ENCODE measurements at places on chromosomes 7 and 10.

GRCh38 chr7:105648561-105649401 is 67.5 kb upstream of the EFCAB10 start:
- no peak for DNase-seq

GRCh38 chr10:14056610-14057332 is 274.0 kb downstream of the FRMD4A start:
- no peak for DNase-seq

- no peak for DNase-seq
These were observed 38.6 kb downstream of the GBF1 start for GRCh38 chr10:102283890-102284289.

DNA sequence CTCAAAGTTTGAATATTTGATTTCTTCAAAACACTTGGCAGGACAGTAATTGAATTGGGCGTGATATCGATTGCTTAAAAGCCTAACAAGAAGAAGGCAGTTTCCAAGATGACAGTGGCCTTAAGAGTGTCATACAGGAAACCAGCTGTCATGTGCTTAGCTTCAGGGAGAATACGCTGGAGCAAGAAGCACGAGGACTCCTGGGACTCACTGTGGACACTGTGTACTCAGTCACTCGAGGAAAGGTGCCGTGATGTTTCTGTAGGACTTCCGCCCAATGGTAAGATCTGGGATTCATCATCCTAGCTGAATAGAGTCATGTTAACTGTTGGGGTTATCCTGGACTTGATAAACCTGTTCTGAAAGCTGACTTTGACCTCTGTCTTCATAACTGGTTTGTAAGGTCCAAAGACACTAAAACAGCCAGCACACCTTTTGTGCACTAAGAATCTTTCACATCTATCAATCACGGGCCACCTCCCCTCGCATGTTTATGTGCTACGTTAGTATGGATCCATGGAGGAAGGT is 113.5 kb downstream of the CELF2 start:
- no peak for DNase-seq

DNA sequence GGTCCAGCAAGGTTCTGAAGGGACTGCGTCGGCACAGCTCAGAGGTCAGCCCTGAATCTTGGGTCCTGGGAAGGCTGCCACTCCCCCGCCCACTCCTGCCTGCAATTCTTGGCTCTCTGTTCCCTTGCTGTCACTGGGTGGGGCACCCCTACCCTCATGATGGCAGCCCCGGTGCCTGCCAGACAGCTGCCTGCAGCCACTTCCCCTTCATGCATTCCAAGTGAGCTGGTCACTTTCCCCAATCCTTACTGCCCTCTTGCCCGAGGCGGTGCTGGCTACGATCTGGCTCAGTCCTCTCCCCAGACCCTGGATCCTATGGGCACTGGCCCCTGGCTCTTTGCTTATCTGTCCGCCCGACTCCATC is 14.2 kb downstream of the MYL10 start:
- DNase-seq, result no peak

DNA sequence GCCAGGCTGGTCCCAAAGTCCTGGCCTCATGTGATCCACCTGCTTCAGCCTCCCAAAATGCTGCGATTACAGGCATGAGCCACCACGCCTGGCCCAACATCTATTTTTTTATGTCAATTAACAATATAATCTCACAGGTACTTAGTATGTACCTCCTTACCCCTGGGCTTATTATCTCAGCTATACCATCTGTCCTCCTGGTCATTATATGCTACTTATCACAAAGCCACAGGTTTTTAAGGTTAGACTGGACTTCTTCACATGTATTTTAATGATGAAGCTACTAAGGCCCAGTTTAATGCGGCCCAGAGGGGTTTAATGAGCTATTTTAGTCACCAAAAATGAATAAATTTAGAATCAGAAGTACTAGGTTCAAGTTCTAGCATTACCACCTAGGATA is 3.4 kb downstream of the NSUN6 start:
- DNase-seq, result no peak

GRCh38 chr10:119206603-119207365 is 587 bp upstream of the GRK5 start:
- peak; percentile 88 for DNase-seq

DNA sequence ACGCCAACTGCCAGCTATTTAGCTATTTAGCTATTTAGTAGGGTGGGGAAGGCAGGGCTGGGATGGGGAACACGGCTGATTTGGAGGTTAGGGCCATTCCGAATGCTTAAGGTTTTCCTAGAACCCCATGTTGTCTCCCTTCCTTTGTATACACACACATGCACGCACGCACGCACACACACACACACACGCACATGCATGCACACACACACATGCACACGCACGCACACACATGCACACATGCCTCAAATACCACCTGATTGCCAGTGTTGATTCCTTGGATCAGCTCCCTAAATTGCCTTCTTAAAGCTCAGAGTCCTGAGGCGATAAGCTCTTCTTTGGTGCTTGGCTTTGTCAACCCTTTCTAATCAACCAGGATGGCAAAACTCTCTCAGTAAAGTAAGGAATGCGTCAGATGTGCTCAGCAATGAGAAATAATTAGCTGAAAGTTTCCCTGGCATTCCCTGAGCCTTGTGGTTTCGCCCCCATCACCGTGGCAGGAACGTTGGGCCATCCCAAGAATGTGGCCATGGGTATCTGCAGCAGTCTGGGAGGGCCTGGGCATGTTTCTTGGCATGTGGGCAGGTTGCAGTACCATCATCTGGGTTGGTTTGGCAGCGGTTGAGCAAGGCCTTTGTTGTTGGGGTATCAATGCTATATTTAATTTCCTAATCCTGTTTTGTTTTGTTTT is 305.6 kb downstream of the LRMDA start:
- DNase-seq, result no peak

- DNase-seq, result no peak
These were observed 183.7 kb downstream of the SORCS1 start for GRCh38 chr10:106980495-106981451.

DNA sequence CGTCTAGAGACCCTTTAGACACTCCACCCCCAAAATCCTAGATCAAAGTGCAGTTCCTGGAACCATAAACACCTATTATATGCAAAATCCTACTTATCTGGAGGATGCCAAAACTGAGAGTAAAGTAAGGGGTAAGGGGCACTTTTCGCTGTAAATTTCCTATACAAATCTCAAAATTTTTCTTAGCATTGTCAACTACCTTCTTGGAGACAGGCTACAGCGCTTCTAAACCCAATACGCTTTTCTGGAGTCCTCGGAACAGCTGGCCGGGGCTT is 10.4 kb downstream of the TWIST1 start:
- no peak for DNase-seq

GRCh38 chr7:85065306-85065705 is 121.5 kb downstream of the SEMA3D start:
- peak; percentile 50 for DNase-seq

DNA sequence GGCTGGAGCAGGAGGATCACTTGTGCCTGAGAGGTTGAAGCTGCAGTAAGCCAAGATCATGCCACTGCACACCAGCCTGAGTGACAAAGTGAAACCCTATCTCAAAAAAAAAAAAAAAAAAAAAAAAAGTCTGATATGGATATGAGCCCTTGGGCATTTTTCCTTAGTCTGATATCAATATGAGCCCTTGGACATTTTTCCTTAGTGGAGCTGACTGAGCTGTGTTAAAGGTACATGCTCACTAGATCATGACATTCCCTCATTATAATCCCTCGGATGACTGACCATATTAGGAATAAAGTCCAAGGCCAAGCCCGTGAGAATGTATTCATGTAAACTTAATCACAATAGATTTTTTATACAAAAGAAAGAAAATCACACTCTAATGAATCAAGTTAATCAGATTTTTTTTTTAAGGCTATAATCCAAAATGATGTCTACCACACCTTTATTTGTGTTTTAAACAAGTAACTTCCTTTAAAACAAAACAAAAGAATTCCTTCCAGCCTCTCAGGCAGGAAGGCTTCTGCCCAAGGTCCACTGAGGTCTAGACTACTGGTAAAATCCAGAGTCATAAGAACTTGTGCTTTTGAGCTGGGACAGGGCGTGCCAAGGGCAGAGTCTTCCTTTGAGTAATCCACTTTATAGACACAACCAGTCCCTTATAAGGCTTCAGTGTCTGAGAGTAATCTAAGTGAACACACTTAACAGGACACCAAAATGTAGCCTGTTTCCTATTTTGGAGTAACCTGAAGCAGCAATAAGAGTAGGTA is 5.5 kb downstream of the PPA1 start:
- DNase-seq, result no peak

DNA sequence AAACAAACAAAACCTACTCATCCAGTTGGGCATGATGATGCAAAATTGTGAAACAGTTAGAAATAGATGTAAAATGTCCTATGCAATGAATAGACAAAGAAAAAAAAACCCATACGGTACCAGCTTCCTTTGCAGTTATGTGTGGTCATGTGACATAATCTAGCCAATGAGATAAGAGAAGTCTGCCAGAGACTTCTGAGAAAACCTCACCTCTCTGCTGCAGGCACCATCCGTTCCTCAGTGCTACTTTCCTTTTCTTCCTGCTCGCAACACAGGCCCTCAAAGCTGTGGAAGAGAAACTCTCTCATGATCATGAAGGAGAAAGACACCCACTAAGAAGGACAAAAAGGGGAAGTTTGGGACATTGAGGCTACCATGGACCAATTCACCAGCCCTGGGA is 76.8 kb upstream of the CARD11 start:
- no peak for DNase-seq

DNA sequence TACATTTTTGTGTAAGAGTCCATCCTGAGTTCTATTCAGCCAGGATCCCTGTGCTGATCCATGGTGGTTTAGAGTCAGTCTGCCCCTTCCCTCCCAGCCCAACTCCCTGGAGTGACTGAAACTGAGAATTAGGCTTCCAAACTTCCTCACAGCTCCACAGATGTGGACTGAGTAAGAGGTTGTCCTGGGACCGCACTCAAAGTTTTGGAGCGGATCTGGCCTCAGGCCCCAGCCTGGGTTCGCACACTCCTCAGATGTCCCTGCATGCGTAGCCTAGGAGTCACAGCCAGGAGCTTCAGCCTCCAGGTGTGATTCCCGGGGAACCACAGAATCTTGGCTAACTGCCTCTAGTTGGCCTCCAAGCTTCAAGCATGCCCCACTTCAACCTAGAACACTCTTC is 218.1 kb downstream of the C7orf25 start:
- no peak for DNase-seq

- peak; percentile 80 for DNase-seq
These were observed at the start of gene DLX5 for GRCh38 chr7:97024209-97025129. TSS of gene DLX5 (minus strand) at chr7:97024831. CDS start at chr7:97024623, 208 bp downstream.

GRCh38 chr10:117942226-117942625 is 104.5 kb downstream of the RAB11FIP2 start:
- no peak for DNase-seq

- DNase-seq, result peak; percentile 75
These were observed 1.6 kb downstream of the ZNF746 start for GRCh38 chr7:149495785-149496641.

- DNase-seq, result no peak
These were observed 69.5 kb downstream of the JMJD1C start for GRCh38 chr10:63396133-63396761.

- no peak for DNase-seq
These were observed 1.8 kb upstream of the OPN1SW start for GRCh38 chr7:128777156-128778123.

DNA sequence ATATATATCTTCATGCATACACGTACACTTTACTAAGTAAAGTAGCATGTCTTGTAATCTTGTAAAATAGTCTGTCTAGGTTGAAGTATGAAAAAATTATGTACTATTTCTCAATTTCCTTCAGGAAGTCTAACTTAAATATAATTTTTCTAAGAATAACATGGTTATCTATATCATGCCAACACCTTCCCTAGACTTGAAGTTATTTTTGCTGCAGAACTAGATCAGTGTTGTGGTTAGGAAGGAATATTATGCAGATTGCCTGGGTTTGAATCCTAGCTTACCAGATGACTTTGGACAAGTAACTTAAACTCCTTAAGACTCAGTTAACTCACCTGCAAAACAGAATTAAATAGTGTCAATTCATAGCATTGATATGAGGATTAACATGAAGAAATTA is 142.2 kb upstream of the SEMA3A start:
- DNase-seq, result no peak

- DNase-seq, result no peak
These were observed 1039.7 kb downstream of the NRG3 start for GRCh38 chr10:82914655-82915136.

DNA sequence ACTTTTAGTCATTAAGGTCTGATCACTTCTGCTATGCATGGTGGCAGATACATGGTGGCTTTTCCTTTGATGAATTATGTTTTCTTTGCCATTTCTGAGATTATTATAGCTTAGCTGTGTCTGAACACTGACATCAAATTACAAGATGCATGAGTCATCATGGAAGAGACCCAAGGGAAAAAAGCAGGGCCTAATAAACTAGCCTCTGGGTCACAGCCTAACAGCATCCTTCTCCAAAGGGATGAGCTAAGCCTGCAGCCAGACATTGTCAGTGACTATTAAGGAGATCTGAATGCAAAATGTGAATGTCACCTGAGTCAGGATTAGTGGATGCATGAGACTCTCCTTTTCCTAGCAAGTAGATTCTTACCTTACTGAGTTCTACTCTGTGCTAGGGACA is 19.1 kb upstream of the OGDHL start:
- DNase-seq, result no peak

GRCh38 chr10:13775786-13776775 is 189.3 kb downstream of the PRPF18 start:
- no peak for DNase-seq

DNA sequence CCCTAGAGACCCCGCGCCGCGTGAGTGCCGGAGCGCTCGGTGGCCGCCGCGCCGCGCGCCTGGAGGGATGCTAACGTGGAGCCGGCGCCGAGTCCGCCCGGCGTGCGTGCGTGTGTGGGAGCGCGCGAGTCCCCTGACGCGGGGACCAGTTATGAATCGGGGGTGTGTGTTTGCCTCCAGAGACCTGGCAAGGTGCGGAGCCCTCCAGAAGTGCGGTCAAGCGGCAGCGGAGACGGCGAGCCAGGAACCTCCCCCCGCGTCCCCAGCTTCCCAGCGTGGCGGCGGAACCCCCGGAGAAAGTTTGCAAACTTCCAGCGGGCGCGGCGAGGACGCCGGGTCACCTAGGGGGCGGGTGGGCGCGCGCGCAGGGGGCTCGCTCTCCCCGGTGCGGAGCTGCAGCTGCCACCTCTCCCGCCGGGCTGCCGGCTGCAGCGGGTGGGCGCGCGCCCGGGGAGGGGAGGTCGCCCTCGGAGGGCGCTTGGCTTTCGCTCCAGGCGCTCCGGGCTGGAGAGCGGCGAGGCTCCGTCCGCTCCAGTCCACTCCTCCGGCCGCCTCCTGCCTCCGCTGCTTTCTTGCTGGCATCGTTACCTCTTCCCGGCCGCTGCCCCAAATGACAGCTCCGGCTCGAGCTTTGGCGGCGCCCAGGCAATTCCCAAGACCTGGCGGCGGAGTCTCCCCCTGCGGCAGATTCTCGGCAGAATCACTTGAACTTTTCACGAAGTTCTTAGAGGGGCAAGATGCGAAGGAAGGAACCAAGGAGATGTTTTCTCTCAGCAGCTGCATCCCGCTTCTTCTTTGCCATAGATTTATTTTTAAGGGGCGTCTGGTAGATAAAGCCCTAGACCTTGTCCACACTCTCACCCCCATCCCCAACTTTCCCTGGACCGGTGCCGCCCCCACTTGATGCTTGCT is 2.3 kb upstream of the CREB5 start:
- peak; percentile 78 for DNase-seq

Measured in right forelimb (tissue), 1 donor.